ENCODE measurements at places on chromosomes 6 and 20.

GRCh38 chr20:55540013-55540412 is 465.3 kb downstream of the CBLN4 start:
- DNase-seq = no peak

GRCh38 chr6:8084586-8084985 is 17.8 kb downstream of the EEF1E1 start:
- peak; percentile 9 for DNase-seq

GRCh38 chr6:6406715-6407070 is 86.2 kb upstream of the F13A1 start:
- DNase-seq = no peak

DNA sequence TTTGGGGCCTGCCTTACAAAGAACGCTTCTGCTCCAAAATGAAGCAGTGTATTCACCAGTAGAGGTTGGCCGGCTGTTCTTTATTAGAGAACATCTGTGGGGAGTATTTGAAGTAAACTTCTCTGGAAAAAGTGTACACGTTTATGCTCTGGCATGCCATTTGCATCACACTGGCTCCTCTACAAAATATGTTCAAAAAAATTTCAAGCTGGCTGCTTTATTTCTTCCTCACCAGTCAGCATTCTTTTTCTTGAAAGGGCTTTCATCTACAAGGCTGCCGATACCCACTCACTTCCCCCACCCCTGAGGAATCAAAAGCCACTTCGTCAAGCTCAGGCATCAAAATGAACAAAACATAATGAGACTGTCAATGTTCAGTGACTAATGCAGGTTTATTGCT is 294.1 kb downstream of the TFAP2B start:
- peak; percentile 65 for DNase-seq

GRCh38 chr6:169793408-169793807 is 42.0 kb downstream of the ERMARD start:
- no peak for DNase-seq

- DNase-seq = no peak
Measured at GRCh38 chr20:53625311-53626129, 31.9 kb upstream of the ZNF217 start.

DNA sequence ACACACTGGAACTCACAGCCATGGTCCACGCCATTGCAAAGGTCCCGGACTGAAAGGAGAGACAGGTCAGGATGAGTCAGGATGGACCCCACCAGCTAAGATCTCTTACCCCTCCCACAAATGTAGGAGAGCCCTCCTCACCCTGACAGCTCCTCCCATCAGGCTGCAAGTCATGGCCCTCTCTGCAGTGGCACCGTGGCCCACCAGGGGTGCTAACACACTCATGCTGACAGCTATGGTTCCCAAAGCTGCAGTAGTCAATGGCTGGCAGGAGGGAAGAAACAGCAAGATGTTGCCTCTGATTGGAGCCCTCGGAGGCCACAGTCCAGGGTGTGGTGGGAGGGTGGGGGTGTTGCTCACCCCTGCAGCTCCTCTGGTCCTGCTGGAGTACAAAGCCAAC is 5.7 kb upstream of the RBPJL start:
- no peak for DNase-seq

- DNase-seq = no peak
Measured at GRCh38 chr6:126531840-126532239, 191.9 kb downstream of the CENPW start.

DNA sequence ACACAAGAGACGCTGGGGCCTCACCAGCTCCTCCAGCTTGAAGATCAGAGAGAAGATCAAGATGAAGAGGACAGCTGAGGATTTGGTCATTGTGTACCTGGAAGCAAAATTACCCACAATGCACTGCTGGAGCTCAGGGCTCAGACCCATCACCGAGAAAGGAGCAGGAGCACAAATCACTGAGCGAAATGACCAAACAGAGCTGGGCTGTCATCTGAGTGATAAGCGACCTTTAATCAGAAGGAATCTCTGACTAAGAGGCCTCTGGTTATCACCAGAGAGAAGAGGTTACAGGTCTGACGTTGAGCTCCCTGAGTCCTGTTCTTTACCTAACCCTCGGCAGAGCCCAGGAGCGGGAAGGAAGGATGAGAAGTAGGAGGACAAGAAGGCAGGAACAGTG is 47.5 kb upstream of the CDH22 start:
- no peak for DNase-seq

- DNase-seq = peak; percentile 10
Measured at GRCh38 chr6:141482796-141483597, 649.7 kb upstream of the GJE1 start.

DNA sequence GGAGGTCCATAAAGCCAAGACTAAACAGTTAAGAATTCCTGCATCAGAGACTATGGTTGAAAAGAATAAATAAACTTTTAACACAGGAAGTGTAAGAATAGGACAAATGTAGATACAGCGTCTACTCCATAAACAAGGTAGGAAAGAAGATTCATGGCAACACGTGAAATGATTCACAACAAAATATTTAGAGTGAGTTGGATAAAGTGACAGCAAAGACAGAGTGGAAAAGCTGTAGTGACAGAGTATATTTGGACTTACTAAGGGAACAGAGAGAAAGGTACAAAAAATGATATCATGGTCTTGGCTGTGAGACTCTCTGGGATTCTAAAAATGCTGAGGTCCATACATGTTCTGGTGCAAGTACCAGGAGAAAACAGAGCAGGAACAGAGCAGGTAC is 21.9 kb upstream of the KIAA0408 start:
- DNase-seq = no peak

Data from AG10803 (cell line).